ENCODE measurements at places on chromosomes 1 and 21. TPM values are rescaled to one million over a fixed set of nuclear protein-coding genes. Genes with fewer than 3 reads are reported as not detected.

DNA sequence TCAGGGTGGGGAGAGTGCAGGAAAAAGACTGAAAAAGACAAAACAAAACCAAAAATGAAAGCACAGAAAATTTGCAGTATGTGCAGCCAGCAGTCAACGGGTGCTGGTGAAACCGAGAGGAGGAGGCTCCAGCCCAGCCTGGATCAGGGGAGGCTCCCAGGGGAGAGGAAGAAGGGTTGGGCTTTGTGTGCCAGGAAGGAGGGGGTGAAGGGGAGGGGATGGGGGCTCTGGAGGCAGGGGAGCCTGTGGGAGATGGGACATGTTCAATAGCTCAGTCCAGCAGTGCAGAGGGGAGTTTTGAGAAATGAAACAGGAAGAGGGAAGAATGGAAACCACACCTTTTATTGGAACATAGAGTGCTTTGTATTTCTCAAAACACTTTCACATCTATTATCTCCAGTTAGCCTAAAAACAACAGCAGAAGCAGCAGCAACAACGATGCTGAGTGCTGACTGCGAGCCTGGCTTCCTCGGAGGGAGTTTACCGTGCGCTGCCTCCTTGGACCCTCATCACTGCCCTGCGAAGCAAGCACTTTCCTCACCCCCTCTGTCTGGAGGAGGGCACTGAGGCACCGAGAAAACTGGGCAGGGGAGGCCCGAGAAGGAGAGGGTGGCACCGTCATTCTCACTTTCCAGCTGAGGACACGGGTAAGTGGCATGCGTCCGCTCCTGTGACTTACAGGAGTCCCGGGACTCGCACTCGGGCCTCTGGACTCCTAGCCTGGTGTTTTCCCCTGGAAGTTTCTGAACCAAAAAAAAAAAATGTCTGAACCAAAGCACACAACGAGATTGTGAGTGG is 62.9 kb downstream of the MDM4 start:
- no peaks in the 10 kb centered on the region for H3K27me3 ChIP-seq
- H3K4me1 ChIP-seq, result no peaks in the 10 kb centered on the region
- H3K4me3 ChIP-seq, result no peak overlapping the region
- H3K27ac ChIP-seq, result no peak overlapping the region
- no peaks in the 10 kb centered on the region for H3K36me3 ChIP-seq

DNA sequence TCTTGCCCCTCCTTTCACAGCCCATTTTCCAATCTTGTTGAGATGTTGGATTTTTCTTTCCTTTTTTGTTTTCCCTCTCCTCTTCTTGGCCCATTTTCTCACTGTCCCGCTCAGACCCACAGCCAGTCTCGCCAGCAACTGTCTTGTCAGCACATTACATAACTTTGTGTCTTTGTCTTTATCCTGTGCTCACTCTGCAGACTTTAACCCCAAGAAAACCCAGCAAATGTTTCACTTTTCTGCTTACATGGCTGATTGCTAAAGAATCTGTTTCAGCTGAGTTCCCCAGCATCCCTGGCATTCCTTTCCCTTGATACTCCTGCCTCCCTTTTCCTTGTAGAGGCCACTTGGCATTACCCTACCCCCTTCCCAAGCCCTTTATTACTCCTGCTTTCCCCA is 74.6 kb downstream of the ZNF648 start:
- peaks cover 7% of the 10 kb centered on the region for H3K4me1 ChIP-seq
- no peak for DNase-seq
- H3K27me3 ChIP-seq, result peaks cover 34% of the 10 kb centered on the region
- no peaks in the 10 kb centered on the region for H3K36me3 ChIP-seq
- H3K4me3 ChIP-seq, result no peak overlapping the region

GRCh38 chr1:88802950-88803349 is 88.4 kb downstream of the GTF2B start:
- H3K27me3 ChIP-seq, result no peaks in the 10 kb centered on the region
- no peak overlapping the region for H3K27ac ChIP-seq
- H3K36me3 ChIP-seq, result peaks cover 86% of the 10 kb centered on the region
- no peak overlapping the region for H3K4me3 ChIP-seq
- no peak for DNase-seq
- no peaks in the 10 kb centered on the region for H3K4me1 ChIP-seq

GRCh38 chr1:244865028-244865371 is 657 bp upstream of the HNRNPU start:
- H3K4me1 ChIP-seq, result peaks cover 2% of the 10 kb centered on the region
- no peaks in the 10 kb centered on the region for H3K27me3 ChIP-seq

DNA sequence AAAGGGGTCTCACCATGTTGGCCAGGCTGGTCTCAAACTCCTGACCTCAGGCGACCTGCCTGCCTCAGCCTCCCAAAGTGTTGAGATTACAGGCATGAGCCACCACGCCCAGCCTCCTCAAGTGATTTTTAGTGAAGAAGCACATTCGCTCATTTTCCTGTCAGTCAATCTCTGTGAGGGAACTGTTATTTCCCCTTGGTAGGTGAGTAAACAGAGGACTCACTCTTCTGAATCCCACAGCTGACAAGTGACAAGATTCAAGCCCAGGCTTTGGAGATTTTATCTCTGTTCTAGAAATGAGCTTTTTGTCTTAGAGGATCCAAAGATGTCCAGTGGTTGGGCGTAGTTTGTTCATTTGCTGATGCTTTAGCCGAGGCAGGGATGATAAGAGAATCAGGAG is 43.9 kb upstream of the TACSTD2 start:
- no peak overlapping the region for H3K27ac ChIP-seq
- peaks cover 10% of the 10 kb centered on the region for H3K4me1 ChIP-seq
- H3K27me3 ChIP-seq, result peaks cover 17% of the 10 kb centered on the region
- no peaks in the 10 kb centered on the region for H3K36me3 ChIP-seq

- no peak overlapping the region for H3K27ac ChIP-seq
- H3K36me3 ChIP-seq, result no peaks in the 10 kb centered on the region
- peaks cover 6% of the 10 kb centered on the region for H3K27me3 ChIP-seq
- no peaks in the 10 kb centered on the region for H3K4me1 ChIP-seq
- DNase-seq, result no peak
Observed at GRCh38 chr1:211606914-211607753, 28.2 kb upstream of the SLC30A1 start.

DNA sequence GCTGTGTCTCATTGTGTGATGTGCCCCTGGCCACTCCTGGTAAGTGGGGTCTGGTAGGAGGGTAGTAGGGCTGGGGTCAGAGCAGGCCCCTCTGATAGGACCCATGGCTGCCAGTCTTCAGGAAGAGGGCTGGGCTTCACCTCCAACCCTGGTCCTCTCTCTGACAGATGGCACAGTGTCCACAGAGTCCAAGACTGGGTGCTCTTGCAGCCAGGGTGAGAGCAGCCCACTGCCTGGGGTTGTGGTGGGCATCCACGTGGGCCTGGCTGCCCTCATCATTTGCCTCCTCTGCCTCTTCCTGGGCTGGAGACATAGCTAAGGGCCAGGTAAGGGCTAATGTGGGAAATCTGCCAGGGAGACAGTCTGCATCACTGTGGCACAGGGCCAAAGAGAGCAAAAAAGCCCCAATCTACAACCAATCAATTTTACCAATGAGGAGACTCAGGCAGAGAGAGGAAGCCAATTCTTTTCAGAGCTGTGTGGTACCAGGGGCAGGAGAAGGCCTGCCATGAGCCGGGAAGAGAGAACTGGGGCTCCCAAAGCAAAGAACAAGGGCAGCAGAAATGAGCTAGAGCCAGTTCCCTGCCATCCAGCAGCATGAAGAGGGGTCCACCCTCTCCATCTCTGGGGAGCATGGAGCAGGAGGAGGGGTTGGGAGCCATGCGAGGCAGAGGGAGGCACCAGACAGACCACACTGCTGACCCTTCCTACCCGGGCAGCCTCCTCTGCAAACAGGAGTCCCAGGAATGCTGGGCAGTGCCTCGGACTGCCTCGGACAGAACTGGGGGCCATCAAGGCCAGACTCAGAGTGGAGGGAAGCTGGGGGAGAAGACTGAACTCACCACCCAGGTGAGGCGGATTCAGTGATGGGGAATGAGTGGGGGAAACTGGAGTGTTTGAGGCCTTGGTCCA is 26.8 kb downstream of the SLC27A3 start:
- no peaks in the 10 kb centered on the region for H3K27me3 ChIP-seq
- peak overlapping the region; percentile 17 for H3K27ac ChIP-seq
- no peaks in the 10 kb centered on the region for H3K4me1 ChIP-seq
- H3K36me3 ChIP-seq, result peaks cover 17% of the 10 kb centered on the region

- no peaks in the 10 kb centered on the region for H3K36me3 ChIP-seq
- no peaks in the 10 kb centered on the region for H3K4me1 ChIP-seq
Observed at GRCh38 chr1:164688791-164689190, 129.8 kb downstream of the PBX1 start.

DNA sequence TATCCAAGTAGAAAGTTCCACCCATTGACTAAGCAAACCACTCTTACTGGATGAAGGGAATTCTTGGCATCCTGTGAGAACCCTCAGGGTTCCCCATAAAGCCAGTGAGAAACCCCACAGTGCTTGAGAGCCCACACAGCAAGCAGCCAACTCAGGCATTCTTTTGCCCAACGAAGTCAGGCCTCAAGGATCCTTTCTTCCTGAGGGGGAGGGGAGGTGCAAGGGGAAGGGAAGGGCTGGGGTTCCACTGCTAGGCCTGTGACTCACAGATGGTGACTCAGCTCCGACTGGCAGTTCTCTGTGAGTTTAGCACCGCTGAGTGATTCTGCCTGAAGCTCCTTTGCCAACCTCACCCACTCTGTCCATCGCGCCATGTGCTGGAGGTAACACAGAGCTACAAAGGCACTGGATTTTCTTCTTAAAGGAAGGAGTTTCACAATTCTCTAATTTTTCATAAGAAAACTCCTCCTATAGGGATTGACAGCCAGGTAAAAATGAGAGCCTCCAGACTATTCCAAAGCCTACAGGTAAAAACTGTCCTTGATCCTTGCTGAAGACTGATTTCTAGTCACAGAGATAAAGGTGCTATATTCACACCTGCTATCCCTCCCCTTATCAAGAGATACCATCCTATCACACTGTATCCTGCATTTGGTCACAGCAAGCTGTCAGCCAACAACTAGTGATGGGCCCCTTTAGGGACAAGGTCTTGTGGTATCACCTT is 4.8 kb downstream of the ENO1 start:
- peak; percentile 95 for DNase-seq
- H3K36me3 ChIP-seq, result peaks cover 87% of the 10 kb centered on the region
- peak overlapping the region; percentile 95 for H3K4me3 ChIP-seq
- peak overlapping the region; percentile 40 for H3K27ac ChIP-seq
- H3K27me3 ChIP-seq, result no peaks in the 10 kb centered on the region

GRCh38 chr1:158506369-158506987 is 34.5 kb downstream of the OR10R2 start:
- H3K4me3 ChIP-seq, result no peak overlapping the region
- H3K27me3 ChIP-seq, result peaks cover 6% of the 10 kb centered on the region
- peak; percentile 93 for DNase-seq
- no peaks in the 10 kb centered on the region for H3K36me3 ChIP-seq

DNA sequence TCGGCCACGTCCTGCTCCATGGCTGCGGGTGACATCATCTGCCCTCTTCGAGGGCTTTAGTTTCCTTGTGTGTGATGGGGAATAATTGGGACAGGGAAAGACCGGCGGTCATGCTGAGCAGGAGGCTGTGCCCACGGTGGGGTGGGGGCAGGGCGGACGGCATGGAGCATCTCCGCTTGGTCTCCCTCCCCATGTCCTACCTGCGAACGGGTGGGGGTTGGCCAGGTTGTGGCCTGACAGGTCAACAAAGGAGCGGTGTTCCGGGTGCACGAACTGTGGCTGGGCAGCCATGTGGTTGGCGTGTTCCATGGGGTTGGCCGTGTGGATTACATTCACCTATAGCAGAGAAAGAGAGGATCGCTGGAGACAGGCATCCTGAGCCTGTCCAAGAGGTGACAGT is 80.0 kb downstream of the PIK3CD start:
- DNase-seq, result no peak
- no peak overlapping the region for H3K4me3 ChIP-seq
- H3K27ac ChIP-seq, result no peak overlapping the region

- no peak overlapping the region for H3K4me3 ChIP-seq
- H3K36me3 ChIP-seq, result no peaks in the 10 kb centered on the region
- no peak for DNase-seq
- H3K4me1 ChIP-seq, result no peaks in the 10 kb centered on the region
Observed at GRCh38 chr1:187987236-187987776, 1158.6 kb downstream of the PLA2G4A start.

DNA sequence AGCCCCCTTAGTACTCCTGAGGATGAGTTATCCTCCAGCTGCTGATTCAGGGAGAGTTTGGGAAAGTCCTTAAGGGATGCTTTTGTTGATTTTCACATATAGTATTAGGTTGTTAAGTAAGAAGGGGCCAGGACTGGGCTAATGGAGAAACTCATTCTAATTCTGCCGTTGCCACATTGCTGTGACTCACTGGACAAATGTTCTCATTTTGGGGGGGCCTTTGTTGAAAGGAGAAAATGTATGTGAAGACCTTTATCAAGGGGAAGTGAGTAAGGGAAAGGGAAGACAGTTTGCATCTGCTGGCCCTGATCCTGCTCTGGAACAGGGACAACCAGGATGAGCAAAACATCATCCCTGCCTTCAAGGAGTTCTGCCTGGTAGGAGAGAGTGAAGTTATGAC is 123.2 kb upstream of the FGGY start:
- no peaks in the 10 kb centered on the region for H3K36me3 ChIP-seq
- no peak overlapping the region for H3K27ac ChIP-seq
- DNase-seq, result no peak
- H3K4me3 ChIP-seq, result no peak overlapping the region

DNA sequence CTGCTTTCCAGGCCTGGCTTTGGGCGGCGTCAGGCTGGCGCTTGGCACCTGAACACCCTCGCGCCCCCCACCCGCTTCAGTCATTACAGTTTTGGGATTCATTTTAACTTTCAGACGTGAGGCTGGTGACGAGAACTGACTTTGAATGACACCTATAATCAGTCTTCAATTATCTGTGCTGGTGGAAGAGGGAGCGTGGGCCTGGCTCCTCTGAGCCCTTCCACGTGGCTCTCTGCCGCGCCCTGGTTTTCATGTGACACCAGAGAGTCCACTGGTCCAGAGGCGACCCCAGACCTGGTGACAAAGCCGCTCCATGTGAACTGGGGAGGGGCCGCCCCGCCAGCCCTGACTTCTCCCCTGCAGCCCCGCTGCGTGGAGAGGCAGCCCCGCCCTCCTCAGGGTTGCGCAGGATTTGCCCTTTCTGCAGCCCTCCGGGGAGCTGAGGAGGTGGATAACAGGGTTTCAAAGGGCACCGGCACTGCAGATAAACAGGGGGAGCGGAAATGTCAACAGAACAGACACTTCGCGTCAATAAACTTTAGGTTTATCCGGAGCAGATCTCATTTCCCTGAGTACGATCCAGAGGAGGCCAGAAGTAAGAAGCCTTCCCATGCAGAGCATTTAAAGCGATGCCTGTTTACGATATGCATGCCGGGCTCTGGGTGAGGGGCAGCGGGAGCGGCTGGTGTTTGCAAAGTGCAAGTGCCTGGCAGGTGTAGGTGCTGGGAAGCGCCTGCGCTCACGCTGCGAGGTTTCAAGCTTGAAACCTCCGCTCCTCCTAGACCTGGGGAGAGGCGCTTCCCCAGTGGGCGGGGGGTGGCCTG is 56.4 kb downstream of the AJAP1 start:
- no peaks in the 10 kb centered on the region for H3K27me3 ChIP-seq
- H3K4me3 ChIP-seq, result no peak overlapping the region
- peak; percentile 87 for DNase-seq
- no peak overlapping the region for H3K27ac ChIP-seq
- peaks cover 33% of the 10 kb centered on the region for H3K36me3 ChIP-seq

The MFAP2 gene
- 176 TPM for total RNA-seq

The CELA2B gene
- not detected for total RNA-seq

The STUM gene
- 0.20 TPM for total RNA-seq

The DNASE2B gene
- total RNA-seq, result not detected

The HFM1 gene
- 2.1 TPM for total RNA-seq

The PM20D1 gene
- not detected for total RNA-seq

The FCRL2 gene
- not detected for total RNA-seq

The C1QB gene
- not detected for total RNA-seq

The HJV gene
- total RNA-seq, result not detected
